ENCODE measurements at places on chromosomes 4 and X.

DNA sequence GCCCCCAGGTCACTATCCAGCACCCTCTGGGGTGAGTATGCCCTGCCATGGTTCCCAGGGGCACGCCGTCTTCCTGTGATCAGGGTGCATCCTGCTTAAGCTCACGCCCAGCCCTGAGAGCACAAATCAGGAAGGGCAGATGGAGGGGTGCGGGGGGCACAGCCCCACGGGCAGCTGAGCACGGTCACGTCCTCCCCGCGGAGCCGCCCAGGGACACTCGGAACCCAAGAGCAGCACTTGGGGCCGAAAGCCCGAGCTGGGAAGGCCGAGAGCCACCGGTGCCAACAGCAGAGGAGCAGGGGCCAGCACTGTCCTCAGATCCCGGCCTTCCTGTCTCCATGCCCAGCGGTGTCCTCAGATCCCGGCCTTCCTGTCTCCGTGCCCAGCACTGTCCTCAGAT, 21.5 kb downstream of the NELFA start:
- DNase-seq, result no peak

- no peak for DNase-seq
Measured at GRCh38 chr4:15349531-15349935, 78.3 kb upstream of the C1QTNF7 start.

GRCh38 chrX:144791298-144791697, 456.0 kb upstream of the SPANXN1 start:
- no peak for DNase-seq

GRCh38 chr4:125112536-125112935, 202.2 kb upstream of the FAT4 start:
- DNase-seq, result no peak

- DNase-seq, result no peak
Measured at GRCh38 chr4:27787195-27787594, 926.6 kb downstream of the STIM2 start.

- DNase-seq, result no peak
Measured at GRCh38 chr4:145541346-145541745, 59.7 kb downstream of the SMAD1 start.

DNA sequence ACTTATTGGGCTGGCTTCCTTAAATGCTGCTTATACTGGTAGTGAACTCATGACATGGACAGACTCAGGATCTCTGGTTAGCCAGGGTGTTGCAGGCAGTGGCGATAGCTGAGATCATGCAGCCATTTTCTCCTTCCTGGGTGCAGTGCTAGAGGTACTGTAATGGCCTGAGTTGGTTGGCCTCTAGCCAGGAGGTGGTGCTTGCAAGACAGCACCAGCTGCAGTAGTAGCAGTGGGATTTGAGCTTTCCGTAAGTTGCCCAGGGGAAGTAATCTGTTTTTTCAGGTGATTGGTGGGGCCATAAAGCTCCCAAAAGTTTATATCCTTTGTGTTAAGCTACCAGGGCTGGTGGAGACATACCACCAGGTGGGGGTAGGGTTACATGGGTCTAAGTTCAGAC, 45.1 kb upstream of the AADAT start:
- DNase-seq, result no peak

DNA sequence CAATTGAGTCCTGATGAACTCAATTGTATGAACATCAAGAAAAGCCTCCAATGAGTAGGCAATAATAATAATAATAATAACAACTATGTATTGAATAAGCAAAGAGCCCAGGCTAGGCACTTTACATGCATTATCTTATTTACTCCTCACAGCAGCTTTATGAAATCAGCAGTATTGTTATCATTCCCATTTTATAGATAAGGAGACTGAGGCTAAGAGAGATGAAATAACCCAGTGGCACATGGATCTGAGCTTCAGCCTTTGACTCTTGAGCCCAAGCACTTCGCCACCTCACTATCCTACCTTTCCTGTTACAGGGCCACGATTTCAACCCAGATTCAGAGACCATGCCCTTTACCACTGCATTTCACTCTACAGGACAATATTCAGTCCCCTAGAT, 3.2 kb downstream of the RAB33A start:
- no peak for DNase-seq

GRCh38 chrX:103704863-103705262, 5.8 kb upstream of the TMEM31 start:
- DNase-seq, result no peak

DNA sequence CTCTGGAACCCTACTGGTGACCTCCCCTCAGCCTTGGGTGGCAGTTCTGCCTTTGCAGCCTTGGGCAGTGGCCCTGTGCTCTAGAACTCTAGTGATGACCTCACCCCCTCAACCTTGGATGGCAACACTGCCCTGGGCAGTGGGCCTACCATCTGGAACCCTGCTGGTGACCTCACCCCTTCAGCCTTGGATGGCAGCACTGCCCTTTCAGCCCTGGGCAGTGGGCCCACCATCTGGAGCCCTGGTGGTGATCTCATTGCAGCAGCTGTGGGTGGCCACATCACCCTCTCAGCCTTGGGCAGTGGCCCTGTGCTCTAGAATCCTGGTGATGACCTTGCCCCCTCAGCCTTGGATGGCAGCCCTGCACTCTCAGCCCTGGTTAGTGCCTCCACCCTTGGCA, 129.3 kb downstream of the RBMX2 start:
- no peak for DNase-seq

DNA sequence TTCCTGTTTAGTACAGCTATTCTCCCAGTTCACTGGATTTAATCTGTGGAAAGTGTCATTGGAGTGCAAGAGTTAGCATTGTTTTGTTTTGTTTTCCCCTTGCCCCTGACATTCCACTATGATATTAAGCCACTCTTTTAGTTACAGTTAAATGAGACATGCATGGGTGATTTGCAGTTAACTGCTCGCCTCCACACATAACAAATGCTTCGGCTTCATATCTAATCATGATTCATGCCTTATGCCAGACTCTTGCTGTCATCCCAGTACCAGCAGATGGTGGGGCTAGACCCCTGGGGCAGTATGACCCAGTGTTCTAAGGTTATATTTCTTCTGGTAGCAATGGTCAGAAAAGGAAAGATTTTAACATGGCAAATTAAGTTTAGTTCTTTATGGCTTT, 80.1 kb downstream of the RAP1GDS1 start:
- DNase-seq, result no peak
